ENCODE measurements at places on chromosomes 13 and 19.

GRCh38 chr13:23722726-23723453 is 152.7 kb downstream of the TNFRSF19 start:
- peak; percentile 73 for DNase-seq

- no peak for DNase-seq
Observed at GRCh38 chr13:32126756-32127155, 95.2 kb downstream of the FRY start.

DNA sequence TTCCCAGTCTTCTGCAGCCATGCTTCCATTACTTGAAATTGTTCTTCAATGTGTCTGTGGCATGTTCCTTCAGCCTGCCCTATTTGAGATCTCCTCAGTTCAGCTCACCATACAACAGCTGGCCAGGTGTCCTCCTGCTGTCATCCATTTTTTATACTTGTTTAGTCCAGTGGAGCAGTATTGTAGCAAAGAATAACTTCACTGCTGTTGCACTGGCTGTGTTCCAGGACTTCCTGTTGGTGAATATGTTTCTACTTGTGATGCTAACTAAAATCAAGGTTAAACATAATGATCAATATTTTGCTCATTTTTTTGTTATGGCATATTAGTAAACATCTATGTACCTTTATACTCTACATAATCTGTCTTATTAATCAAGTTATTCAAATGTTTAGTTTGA is 1394.1 kb downstream of the PCDH9 start:
- DNase-seq: no peak

DNA sequence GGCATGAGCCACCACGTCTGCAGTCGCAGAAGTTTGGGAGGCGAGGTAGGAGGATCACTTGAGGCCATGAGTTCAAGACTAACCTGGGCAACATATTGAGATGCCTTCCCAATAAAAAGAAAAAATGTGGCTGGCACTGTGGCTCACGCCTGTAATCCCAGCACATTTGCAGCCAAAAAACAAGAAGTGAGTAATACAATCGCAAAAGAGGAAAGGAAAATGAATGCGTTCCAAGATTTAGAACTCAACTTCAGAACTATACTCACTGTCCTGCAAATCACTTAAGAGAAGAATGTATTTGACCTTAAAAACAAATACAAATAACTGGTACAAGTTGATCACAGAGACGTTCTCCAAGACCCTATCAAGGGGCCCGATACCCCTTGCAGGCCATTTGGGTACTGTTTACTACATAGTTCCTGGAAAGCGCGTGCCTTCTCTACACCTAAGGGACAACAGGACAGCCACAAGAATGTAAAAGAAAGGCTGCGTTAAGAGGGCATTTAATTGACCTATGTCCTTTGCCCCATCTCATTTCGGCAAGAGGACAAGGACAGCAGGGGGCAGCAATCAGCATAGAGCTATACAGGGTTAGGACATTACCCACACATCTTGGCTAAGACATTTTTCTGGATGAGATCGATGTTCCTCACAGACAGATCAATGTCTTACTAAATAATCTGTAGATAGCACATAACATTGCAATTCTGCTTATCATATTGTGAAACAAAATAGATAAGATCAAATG is 41.3 kb downstream of the FLT3 start:
- DNase-seq: peak; percentile 15

- DNase-seq: no peak
Observed at GRCh38 chr13:49571299-49572240, 13.8 kb downstream of the RCBTB1 start.

DNA sequence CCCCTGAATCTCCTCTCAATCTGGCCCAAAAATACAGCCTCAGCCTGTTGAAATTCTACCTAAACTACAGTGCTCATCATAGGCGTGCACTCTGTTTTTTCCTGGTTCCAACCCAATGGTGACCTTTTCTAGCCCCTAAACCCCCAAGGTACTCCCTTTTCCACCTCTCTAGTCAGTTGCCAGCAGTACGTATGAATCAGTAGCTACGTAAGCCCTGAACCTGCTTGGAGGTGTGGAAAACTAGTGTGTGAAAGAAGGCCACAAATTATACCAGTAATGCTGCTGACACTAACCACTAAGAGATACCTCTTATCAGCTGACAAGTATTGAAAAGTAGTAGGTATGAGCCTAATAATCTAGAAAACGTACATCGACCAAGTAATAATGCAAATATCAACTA is 60.9 kb downstream of the FOXO1 start:
- no peak for DNase-seq

GRCh38 chr13:23697772-23698313 is 127.6 kb downstream of the TNFRSF19 start:
- no peak for DNase-seq

DNA sequence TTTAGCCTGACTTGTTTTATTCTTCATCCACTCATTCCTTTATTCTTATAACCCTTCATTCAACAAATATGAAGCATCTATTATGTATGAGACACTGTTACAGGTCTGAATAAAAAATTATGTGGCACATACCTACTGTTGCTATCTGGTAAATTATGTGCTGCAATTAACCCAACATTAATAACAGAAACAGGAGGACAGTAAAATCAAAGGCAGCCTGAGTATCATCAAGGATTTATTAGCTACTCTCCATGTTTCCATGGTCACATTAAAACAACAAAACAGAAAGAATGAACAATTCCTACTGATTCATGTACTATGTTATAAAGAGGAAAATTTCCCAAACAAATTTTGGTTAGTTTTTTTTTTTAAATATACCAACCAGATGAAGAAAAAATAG is 43.9 kb downstream of the RAP2A start:
- no peak for DNase-seq

DNA sequence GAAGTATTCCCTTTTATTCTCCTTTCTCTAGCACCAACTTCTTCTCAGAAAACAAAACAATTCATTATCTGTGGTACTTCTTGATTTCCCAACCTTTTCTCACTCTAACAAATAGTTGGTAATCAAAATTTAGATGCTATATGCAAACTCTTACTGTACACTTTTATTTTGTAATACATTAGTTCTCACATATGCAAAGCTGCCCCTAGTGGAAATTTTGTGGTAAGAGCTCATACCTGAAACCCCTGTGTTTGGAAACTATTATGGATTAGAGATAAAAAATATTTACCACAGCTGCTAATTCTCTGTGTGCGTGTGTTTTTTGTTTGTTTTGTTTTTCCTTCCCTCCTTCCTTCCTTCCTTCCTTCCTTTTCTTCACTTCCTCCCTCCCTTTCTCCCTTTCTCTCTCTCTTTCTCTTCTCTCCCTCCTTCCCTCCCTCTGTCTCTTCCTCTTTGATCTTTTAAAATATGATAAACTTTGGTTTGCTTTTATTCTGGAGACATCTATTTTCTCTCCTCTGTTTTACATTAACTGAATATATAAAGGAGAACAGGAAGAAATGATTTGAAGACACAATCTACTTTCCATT is 537.4 kb downstream of the SLITRK6 start:
- no peak for DNase-seq

Measured in LNCaP clone FGC (cell line).